ENCODE measurements at places on chromosomes 3 and 15. TPM values are rescaled to one million over a fixed set of nuclear protein-coding genes. Genes with fewer than 3 reads are reported as not detected.

DNA sequence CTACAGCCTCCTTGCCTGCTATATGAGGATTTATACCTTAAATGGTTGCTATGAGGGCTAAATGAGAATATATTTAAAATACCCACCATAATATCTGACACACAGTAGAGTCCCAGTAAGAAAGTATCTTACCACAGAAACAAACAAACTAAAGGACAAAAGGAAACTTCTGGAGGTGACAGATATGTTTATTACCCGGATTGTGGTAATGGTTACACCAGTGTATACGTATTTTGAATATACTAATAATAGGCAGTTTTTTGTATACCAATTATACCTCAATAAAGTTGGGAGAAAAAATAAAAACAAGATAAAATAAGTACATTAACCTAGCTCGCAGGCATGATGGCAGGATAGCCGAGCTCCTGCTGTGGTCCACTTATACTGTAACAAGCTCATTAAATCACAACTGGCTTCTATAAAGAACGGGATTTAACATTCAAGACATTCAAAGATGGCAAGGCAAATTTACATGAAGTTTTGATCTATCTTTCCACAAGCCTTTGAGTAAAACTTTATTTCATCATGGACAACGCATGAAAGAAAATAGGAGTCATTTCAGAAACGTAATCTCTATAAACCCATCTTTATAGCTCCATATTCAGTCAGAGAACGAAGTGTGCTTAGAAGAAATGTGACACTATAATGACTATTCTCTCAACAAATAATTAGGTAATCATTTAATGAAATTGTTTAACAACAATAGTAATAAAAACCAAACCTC is 1.5 kb downstream of the RPN1 start:
- H3K4me1 ChIP-seq: peaks cover 12% of the 10 kb centered on the region
- H3K27me3 ChIP-seq: no peaks in the 10 kb centered on the region
- H3K4me3 ChIP-seq: peak overlapping the region; percentile 94

DNA sequence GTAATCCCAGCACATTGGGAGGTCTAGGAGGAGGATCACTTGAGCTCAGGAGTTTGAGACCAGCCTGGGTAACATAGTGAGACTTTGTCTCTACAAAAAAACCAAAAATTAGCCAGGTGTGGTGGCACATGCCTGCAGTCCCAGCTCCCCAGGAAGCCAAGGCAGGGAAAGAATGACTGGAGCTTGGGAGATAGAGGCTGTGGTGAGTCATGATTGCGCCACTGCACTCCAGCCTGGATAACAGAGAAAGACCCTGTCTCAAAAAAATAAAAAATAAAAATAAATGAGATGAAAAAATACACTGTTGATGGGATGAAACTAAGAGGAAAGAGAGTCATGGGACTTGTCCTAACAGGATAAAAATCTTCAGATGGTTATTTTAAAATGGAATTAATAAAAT is 137.6 kb downstream of the IMPG2 start:
- H3K4me3 ChIP-seq: no peak overlapping the region
- DNase-seq: no peak
- no peak overlapping the region for H3K27ac ChIP-seq
- H3K4me1 ChIP-seq: no peaks in the 10 kb centered on the region
- H3K36me3 ChIP-seq: no peaks in the 10 kb centered on the region

- no peak for DNase-seq
- H3K4me1 ChIP-seq: no peaks in the 10 kb centered on the region
- no peak overlapping the region for H3K27ac ChIP-seq
Observed at GRCh38 chr3:179449636-179450035, 1.6 kb downstream of the GNB4 start.

GRCh38 chr15:67834581-67835296 is 5.1 kb downstream of the RNU6-1 start:
- H3K4me1 ChIP-seq: peaks cover 39% of the 10 kb centered on the region
- H3K27me3 ChIP-seq: no peaks in the 10 kb centered on the region
- H3K27ac ChIP-seq: no peak overlapping the region

DNA sequence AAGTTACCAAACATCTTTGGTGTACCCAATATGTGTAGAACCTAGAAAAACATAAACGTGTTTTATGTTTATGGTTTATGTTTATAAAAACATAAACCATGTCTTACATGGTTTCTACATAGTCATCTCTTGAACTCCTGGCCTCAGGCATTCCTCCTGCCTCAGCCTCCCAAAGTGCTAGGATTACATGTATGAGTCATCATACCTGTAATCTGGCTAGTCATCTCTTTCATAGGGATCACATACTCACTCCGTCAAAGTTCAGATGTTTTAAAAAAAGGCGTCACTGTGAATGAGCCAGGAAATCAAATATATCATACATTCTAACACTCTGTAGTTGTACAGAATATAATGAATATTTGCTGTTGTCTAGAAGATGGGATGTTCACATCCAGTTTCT is 178.6 kb downstream of the CPNE4 start:
- no peaks in the 10 kb centered on the region for H3K36me3 ChIP-seq
- no peak overlapping the region for H3K27ac ChIP-seq
- no peaks in the 10 kb centered on the region for H3K27me3 ChIP-seq
- no peak overlapping the region for H3K4me3 ChIP-seq
- DNase-seq: no peak
- H3K4me1 ChIP-seq: no peaks in the 10 kb centered on the region

GRCh38 chr3:127483005-127483641 is 107.4 kb downstream of the TPRA1 start:
- no peaks in the 10 kb centered on the region for H3K27me3 ChIP-seq
- DNase-seq: no peak
- no peak overlapping the region for H3K4me3 ChIP-seq
- no peaks in the 10 kb centered on the region for H3K4me1 ChIP-seq
- no peaks in the 10 kb centered on the region for H3K36me3 ChIP-seq

DNA sequence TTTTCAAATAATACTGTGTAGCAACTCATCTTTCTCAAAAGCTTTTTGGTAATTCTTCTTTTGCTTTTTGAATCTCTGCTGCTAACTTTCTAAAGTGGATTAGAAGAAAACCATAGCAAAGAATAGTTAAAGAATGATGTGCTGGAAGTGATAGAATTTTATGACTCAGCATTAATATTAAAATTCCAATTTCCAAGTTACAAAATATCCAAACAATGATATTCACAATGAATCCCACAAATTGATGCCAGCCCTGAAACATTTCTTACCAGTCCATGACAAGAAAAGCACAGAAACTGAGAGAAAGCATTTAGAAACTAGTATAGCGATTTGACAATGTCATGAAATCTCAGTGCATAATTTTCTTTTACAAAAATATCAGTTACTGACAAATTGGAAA is 482.2 kb downstream of the RBMS3 start:
- no peak overlapping the region for H3K4me3 ChIP-seq
- no peaks in the 10 kb centered on the region for H3K36me3 ChIP-seq
- no peaks in the 10 kb centered on the region for H3K4me1 ChIP-seq
- no peak for DNase-seq
- H3K27me3 ChIP-seq: no peaks in the 10 kb centered on the region

- H3K4me1 ChIP-seq: no peaks in the 10 kb centered on the region
- DNase-seq: no peak
- H3K27ac ChIP-seq: no peak overlapping the region
Observed at GRCh38 chr15:77940381-77940947, 137.0 kb downstream of the TBC1D2B start.

Gene CHRM5
- polyA plus RNA-seq: not detected

Gene GPR156
- not detected for polyA plus RNA-seq

Gene RPL22L1
- 43.5 TPM for polyA plus RNA-seq

Measured in naive thymus-derived CD4-positive, alpha-beta T cell (primary cell).